ENCODE measurements at places on chromosomes 2 and 18.

GRCh38 chr2:195514365-195514764, 142.7 kb upstream of the SLC39A10 start:
- DNase-seq: no peak

- DNase-seq: no peak
Observed at GRCh38 chr2:200829258-200829655, 17.5 kb downstream of the BZW1 start.

- no peak for DNase-seq
Observed at GRCh38 chr2:198774576-198774975, 683.2 kb downstream of the SATB2 start.

DNA sequence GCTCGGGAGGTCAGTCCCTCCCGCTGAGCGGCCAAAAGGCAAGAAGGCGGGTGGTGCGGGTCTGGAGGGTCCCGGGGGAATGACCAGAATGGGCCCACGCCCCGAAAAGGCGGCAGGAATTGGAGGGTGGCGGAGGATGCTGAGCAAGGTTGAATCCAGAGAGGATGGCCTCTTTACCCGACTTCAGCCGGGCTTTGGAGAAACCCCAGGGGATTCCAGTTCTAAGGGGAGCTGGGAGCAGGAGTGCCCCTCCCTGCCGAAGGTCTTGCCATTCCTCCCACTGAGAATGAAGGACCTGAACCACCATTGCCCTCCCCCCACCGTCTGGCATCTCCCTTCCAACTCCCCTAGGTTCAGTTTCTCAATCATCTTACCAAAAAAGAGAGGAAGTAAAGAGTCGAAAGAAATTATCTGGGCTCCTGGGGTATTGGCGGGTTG, 38.9 kb upstream of the ATP6V1B1 start:
- no peak for DNase-seq

- no peak for DNase-seq
Observed at GRCh38 chr2:234375176-234375880, 121.6 kb downstream of the ARL4C start.

DNA sequence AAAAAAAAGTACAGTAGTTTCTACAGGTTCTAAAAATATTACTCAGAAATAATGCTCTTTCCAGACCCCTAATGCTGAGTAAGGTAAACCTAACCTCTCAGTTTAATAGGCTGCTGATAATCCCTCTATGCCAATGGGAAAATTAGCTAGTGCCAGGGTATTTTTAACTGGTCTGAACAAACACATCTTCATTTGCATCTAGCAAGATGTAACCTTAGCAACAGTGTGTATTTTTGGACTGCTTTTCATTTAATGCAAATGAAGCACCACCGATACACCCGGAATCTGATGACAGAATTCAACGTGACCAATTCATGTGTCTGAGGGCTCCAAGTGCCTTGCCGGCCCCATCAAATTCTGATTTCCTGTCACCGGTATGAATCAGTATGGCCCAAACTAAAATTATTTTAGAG, 47.4 kb upstream of the CYRIA start:
- DNase-seq: no peak

DNA sequence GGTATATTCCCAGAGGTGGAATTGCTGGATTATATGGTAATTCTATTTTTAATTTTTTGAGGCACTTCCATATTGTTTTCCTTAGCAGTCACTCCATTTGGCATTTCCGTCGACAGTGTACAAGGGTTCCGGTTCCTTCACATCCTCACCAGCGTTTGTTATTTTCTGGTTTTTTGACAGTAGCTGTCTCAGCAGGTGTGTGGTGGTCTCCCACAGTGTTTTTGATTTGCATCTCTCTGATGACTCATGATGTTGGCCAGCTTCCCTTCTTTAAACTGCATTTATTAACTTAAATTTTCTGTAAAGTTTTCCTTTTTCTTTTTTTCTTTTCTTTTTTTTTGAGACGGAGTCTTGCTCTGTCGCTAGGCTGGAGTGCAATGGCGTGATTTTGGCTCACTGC, 19.7 kb downstream of the SH3BP4 start:
- no peak for DNase-seq

- no peak for DNase-seq
Observed at GRCh38 chr2:20631617-20632307, 19.1 kb downstream of the HS1BP3 start.

DNA sequence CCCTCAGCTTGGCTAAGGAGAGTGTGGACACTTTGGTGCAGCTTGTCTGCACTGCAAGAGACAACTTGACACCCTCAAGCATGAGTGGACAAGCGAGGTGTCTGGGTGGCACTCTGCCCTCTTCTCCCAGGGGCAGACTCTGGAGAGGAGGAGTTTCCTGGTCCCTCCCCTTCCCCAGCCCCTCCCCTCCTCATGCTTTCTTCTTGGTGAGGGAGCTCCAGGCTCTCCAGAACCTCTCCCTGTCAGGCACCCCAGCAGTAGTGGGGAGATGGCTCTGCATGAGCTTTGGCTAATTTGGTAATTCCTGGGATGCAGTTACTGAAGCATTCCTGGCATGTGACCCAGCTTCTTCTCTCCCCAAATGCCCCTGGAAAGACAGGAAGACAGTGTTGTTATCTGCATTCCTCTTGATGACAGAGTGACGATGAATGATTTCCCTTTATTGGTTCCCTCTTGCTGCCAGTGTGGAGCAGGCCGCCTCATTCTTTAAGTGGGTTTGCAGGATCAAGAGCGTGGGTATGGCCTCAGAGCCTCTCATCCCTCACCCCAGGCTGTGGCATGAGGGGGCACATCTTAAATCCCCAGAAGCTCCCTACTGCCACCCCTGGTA, 89.2 kb downstream of the STPG4 start:
- DNase-seq: no peak

GRCh38 chr2:116042530-116042929, 1600.1 kb downstream of the DPP10 start:
- no peak for DNase-seq

DNA sequence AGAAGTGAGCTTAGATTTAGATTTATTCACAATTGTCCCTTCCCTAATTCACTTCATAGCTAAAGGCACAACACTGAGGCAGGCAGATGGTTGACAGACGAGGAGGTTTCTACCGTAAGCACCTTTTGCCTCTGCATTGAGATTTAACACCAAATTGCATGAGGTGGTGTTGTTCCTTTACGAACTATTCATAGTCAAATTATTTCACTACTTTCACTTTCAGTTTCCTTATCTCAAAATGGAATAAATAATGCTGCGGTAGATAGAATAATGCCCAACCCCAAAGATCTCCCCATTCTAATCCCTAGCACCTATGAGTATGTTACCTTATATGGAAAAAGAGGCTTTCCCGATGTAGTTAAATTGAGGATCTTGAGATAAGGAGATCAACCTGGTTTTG, 58.9 kb upstream of the LINC00305 start:
- DNase-seq: no peak

DNA sequence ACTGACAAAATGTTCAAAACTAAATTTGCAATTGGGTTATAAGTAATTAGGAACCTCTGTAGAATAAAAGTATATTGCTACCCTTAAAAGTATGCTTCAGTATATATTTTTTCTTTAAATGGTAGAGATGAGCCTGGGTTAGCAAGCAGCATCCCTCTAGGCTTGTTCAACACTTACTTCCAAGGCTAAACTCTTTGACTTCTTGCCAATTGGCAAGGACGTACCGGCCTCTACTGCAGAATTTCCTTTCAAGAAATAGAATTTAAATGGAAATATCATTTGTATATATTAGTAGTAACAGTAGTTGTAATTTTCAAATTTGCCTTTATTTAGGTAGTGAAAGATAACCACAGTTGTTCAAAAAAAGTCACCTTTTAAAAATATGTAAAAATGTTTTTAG, 105.1 kb upstream of the SLC38A11 start:
- DNase-seq: no peak

DNA sequence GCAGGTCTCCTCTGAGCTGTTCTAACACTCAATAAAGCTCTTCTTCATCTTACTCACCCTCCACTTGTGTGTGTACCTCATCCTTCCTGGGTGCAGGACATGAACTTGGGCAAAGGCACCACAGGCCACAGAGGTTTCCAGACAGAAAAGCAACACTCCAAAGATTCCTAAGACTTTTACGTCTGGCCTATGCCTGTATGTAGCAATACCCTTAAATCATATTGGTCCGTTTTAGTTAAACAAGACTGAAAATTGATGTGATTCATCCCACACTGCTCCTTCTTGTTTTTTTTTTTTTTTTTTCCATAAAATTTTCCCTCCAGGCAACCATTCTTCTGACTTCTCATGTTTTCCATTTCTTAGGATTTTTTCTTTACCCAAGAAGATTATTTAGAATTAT, 404.3 kb downstream of the PID1 start:
- no peak for DNase-seq

GRCh38 chr18:46761059-46761769, 4.4 kb upstream of the ST8SIA5 start:
- DNase-seq: no peak

GRCh38 chr2:215189393-215189792, 51.0 kb upstream of the ABCA12 start:
- no peak for DNase-seq

GRCh38 chr2:65880436-65880835, 448.0 kb upstream of the SPRED2 start:
- DNase-seq: no peak

DNA sequence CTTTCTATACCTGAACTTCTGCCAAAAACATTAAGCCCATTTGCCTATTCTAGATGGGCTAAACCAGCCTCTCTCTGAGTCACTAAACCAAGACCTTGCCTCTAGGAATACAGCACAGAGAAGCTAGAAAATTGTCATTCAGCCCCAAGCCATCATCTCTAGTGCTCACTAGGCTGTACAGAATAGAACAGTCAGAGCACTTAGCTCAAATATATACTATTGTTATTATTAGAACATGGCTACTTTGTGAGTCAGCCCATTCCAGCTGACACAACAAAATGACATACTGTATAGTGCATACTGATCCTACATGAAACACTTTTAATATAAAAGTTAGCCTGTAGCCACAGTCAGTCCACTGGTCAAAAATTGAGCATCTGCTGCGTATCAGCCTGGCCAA, 418.8 kb downstream of the NRXN1 start:
- DNase-seq: no peak

DNA sequence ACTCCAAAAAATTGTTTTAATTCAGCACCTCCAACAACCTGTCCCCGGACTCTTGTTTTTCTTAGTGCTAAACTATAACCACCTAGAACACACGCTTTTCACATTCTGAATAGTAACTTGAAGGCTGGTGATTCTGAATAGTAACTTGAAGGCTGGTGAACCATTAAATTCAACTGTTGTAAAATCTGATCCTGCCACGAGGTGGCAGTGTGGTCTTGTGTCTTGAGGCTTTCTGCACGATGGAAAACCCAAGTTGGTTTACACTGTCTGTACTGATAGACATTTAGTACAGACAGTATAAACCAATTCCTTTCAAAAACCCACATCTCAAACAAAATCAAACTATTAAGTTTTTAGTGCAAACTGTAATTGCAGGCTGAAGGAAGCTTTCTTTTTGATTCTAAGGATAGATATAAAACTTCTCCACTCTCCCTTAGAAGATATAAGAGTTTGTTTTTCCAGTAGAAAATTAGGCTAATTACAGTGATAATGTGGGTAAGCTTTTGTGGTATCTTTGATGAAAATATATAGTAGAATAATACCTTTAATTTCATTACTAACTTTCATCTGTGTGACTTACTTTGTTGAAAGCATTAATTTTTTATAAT, 57.6 kb downstream of the VAPA start:
- DNase-seq: peak; percentile 49

DNA sequence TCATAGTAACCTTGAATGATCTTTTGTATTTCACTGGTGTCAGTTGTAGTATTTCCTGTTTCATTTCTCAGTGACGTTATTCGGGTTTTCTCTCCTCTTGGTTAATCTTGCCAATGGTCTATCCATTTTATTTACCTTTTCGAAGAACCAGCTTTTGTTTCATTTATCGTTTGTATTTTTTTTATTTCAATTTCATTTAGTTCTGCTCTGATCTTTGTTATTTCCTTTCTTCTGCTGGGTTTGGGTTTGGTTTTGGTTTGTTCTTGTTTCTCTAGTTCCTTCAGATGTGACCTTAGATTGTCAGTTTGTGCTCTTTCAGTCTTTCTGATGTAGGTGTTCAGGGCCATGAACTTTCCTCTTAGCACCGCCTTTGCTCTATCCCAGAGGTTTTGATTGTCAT, 36.7 kb downstream of the SP140 start:
- no peak for DNase-seq

DNA sequence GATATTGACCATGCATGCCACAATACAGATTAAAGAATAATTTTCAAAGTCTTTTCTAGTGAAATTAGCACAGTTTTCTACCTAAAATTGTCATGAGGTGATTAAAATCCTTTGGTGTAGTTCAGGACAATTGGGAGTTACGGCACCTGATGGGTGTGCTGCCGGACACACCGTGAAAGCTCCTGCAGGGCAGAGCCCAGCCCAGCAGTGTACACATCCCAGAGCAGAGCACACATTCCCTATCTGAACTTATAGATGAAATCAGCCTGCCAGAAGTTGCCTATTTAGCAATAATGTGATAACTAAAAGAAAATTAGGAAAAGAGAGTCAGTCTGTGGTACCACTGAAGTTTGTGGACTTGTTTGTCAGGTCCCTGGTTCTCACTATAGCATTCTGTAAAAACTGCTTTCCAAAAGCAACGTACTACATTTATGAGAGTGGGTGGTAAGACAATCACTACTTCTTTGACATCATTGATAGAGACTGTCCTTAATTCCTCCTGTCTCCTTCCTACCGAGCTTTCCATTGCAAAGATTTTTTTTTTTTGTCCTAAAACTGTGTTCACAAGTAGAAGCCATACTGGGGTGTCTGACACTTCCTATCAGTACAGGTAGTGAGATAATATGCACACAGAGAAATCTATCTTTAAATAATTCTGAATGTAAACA, 3.4 kb downstream of the CYTIP start:
- DNase-seq: no peak

GRCh38 chr2:130756053-130756873, 923 bp downstream of the AMER3 start:
- DNase-seq: no peak

DNA sequence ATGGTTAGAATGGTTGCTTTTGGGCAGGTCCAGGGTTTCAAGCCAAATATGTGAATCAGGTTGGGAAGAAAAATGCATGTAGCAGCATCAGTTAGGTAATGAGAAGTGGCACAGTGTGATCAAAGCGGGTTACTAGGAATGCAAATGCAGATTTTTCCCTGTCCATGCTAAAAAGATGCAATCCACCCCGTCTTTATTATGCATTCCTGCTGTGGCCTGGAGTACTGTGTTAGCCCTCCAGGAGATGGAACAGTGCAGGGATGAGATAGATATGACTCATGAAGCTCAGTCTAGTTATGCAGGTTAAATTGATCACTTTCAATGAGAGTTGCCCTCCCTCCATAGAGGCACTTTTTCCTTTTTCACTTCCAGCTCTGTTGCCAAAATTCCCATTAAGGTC, 283.8 kb downstream of the CTNNA2 start:
- no peak for DNase-seq

GRCh38 chr2:45006041-45006941, 3.0 kb downstream of the SIX2 start:
- DNase-seq: no peak

- no peak for DNase-seq
Observed at GRCh38 chr2:112977559-112978056, at the start of gene IL36G. Gene IL36G, plus strand, starts transcription at chr2:112978006. Its CDS starts 633 bp downstream, at chr2:112978639.

- no peak for DNase-seq
Observed at GRCh38 chr2:37871456-37872191, 53.5 kb upstream of the RMDN2 start.
